Hindlimb muscle (tissue), 1 donor: ENCODE measurements at places on chromosomes 6 and 20. TPM values are rescaled to one million over a fixed set of nuclear protein-coding genes. Genes with fewer than 3 reads are reported as not detected.

REM1 gene
- polyA plus RNA-seq = 6.6 TPM

SGK2 gene
- polyA plus RNA-seq = 0.90 TPM

WFDC13 gene
- polyA plus RNA-seq = not detected

BEND6 gene
- polyA plus RNA-seq = 0.43 TPM

HLA-DMB gene
- polyA plus RNA-seq = 11.5 TPM
